Glutamatergic neuron (in vitro differentiated cells): ENCODE measurements at places on chromosomes 16 and 17. TPM values are rescaled to one million over a fixed set of nuclear protein-coding genes. Genes with fewer than 3 reads are reported as not detected.

Gene GAS2L2
- total RNA-seq: 0.27 TPM

GRCh38 chr17:81483085-81483861 is 29.3 kb downstream of the ACTG1 start:
- peak; percentile 71 for DNase-seq

GRCh38 chr16:1564325-1564724 is 30.9 kb downstream of the TMEM204 start:
- DNase-seq: peak; percentile 57

Gene PERCC1
- not detected for total RNA-seq

- DNase-seq: peak; percentile 33
These were observed 336.4 kb downstream of the SEC14L1 start for GRCh38 chr17:77476931-77477805.

DNA sequence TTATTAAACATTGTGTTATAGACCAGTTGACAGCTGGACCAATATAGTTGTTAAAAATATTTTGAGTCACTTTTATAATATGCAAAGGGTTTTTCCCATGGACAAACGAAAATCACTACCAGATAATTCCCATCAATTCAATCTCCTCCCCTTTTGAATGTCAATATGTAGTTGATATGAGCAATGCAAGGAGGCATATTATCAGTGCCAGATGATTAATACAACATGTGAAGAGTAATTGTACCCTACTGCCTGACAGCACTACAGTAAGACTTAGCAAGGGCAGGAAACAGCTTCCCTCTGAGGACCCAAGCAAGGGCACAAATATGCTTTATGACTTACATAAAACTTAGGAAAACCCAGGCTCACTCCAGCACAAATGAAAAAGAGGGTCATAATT is 17.3 kb downstream of the KANSL1 start:
- DNase-seq: no peak
